ENCODE measurements at places on chromosomes 11 and 22.

DNA sequence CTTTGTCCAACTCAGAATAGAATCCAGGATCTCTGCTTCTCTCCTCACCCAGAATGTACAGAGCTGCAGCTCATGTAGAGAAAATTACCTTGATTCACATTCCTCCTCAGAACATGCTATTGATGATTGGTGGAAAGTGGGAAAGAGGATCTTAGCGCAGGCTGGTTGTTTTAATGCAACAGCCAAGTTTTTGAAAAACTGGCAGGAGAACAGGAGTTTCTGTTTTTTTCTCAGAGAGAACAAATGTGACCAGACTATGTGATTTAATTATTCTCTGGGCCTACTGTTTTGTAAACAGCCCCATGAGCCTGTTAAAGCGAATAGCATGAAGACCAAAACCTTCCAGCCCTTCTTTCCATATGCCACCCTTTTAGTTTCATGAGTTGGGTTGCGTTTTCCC, 19.1 kb upstream of the IL18BP start:
- no peak for DNase-seq

- DNase-seq: no peak
Measured at GRCh38 chr11:125141178-125141577, 23.4 kb upstream of the PKNOX2 start.

GRCh38 chr22:38203090-38203810, 1.5 kb downstream of the MAFF start:
- DNase-seq: no peak

DNA sequence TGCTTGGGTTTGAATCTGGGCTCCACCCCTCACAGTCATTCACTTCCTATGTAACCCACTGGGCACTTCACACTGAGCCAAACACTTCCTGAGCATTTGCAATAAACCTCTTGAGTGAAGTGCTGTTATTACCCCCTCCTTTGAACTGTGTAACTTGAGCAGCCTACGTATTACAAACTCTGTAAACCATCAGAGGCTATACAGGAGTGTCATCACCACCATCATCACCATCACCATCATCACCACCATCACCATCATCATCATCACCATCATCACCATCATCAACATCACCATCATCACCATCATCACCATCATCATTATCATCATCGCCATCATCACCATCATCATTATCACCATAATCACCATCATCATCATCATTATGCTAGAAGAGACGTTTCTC, 18.4 kb downstream of the RTL6 start:
- no peak for DNase-seq

GRCh38 chr22:50739894-50740293, 1.9 kb downstream of the ACR start:
- DNase-seq: no peak

- no peak for DNase-seq
Measured at GRCh38 chr22:23035557-23036277, 34.6 kb upstream of the GNAZ start.

DNA sequence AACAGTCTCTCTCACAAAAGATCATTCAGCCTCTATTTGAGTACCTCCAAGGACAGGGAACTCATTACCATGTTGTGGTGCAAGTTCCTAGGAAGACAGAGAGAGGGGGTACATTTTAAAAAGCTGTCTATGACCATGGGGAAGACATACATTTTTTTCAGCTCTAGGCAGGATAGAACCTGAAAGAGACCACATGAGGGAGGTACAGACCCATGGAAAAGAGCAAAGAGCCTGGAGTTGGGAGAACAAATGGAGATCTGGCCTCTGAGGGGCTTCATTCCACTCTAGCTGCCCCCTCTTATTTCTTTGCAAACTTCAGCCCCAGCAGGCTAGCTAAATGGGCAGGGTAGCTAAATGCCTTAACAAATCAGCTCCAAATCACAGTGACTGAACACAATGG, 36.3 kb downstream of the KCNC1 start:
- no peak for DNase-seq

DNA sequence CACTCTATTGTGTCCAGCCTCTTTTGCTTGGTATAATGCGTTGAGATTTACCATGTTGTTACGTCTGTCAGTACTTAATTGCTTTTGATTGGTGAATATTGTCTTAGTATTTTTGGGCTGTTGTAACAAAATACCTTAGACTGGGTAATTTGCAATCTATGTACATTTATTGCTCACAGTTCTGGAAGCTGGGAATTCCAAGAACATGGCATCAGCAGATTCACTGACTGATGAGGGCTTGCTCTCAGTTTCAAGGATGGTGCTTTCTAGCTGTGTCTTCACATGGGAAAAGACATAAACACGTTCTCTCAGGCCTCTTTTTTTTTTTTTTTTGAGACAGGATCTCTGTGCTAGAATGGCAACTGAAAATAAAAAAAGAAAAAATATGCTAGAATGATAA, 46.7 kb upstream of the INCENP start:
- peak; percentile 30 for DNase-seq

- no peak for DNase-seq
Measured at GRCh38 chr11:62646825-62647608, 604 bp upstream of the GANAB start.

DNA sequence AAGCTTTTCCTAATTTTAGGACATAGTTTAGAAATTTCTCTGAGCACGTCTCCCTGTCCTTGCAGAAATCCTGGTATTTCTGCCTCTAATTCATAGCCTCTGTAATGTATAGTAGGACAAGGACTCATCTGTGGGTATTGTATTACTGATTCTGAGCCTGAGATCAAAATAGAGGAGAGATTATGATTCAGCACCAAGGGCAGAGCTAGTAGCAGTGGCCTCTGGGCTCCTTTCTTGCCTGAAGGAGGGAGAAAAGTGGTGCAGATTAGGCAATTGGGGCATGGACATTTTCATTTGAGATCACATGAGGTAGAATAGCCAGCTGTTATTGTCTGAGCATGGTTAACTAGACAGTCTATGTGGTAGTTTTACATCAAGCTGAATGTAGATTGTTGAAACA, 2.8 kb downstream of the MADD start:
- no peak for DNase-seq

GRCh38 chr11:126331286-126331685, 24.2 kb upstream of the ST3GAL4 start:
- DNase-seq: no peak

DNA sequence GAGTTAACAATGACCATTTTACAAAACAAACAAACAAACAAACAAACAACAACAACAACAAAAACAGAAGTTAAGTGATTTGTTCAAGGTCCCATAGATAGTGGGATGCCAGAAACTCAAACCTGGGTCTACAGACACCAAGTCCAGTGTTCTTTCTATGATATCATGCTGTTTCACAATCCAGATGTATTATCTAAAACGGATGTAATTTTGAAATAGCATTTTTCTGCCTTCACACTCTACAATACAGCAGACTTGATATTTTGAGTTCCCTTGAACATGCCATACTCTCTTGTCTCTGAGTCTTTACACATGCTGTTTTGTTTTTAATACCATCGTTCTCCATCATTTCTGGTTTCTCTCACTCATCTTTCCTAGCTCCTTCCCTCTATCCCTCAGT, 104.5 kb downstream of the RELT start:
- DNase-seq: no peak

DNA sequence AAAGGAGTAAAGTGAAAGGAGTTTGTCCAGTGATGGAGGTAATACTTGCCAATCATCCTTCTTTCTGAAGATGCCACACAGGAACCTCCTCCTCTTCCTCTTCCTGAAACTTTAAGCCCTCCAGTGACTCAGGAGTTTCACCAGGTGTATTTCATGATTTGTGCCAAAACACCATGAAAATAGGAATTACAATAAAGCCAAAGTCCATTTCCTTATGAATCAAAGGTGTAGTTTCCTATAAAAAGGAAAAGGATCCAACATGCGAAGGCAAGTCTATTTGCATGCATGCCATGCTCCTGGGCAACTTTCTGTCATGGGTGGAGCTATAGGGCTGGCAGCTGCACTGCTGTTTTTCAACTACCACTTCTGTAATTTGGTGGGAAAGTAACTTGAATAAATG, 9.8 kb upstream of the POU2AF1 start:
- no peak for DNase-seq

- no peak for DNase-seq
Measured at GRCh38 chr11:118524757-118525470, 2.4 kb upstream of the TTC36 start.

GRCh38 chr11:88102598-88102934, 72.7 kb downstream of the RAB38 start:
- DNase-seq: no peak

GRCh38 chr22:36021606-36022153, 6.9 kb downstream of the RBFOX2 start:
- DNase-seq: no peak

- no peak for DNase-seq
Measured at GRCh38 chr11:133619973-133620372, 87.7 kb upstream of the OPCML start.

DNA sequence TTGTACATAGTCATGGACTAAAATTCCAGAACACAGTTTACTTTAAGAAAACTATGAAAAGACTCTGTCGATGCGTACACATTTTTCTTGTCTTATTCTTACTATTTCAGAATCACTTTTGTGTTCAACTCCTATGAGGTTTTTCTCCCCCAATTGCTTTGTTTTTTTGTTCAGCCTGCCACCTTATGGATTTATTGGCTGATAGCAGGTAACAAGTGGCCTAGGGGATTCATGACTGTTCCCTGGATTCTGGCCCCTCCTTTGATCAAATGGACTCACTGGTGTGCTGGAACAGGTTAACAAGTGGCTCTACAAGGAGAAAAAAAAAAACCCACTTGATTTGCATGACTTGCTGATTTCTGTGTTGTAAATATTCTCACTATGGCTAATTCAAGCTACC, 10.6 kb downstream of the MMP20 start:
- peak; percentile 9 for DNase-seq

GRCh38 chr22:50260801-50261614, 475 bp downstream of the MAPK12 start:
- DNase-seq: peak; percentile 64

DNA sequence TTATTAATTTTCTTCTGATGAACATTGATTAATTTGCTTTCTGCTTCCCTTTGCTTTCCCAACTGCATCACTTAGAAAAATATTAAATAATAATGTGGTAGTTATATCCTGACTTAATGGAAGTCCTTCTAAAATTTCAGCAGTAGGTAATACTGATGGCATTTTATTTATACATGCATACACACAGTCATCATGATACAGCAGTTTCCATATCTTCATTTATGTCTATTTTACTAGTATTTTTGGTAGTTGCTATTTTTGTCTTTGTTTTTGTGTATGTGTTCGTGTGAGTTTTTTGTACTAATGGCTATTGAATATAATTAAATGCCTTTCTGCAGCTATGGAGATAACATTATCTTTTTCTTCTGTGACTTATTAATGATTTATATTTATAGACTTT, 484.7 kb upstream of the CNTN5 start:
- no peak for DNase-seq

DNA sequence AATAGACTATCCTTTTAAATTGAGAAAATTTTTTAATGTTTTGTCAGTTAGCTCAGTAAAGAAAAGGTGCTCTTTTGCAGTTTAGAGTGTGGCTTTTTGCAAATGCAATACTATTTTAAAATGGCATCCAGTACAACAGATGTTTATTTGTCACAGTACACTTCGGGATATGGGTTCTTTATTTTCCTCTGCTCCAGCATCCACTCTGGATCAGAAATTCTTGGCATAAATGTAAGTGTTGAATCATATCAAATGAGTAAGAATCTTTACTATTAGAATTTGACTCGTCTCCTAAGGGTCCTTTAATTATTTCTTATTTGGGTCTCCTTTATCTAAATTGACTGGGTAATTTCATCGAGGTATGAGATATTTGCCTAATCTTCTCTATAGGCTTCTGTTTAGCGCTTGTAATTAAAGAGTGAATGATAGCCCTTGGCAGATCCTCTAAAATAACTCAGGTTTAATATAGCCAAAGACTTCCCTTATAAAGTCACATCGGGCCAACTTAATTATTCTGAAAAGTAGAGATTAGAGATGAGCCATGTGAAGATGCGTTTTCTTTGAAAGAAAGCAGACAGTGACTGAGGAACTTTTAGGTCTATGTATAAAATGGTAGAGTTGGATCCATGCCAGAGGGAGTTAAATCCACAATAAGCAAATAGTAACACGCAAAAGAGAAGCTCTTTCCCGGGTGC, 132.7 kb downstream of the CASP12 start:
- no peak for DNase-seq

DNA sequence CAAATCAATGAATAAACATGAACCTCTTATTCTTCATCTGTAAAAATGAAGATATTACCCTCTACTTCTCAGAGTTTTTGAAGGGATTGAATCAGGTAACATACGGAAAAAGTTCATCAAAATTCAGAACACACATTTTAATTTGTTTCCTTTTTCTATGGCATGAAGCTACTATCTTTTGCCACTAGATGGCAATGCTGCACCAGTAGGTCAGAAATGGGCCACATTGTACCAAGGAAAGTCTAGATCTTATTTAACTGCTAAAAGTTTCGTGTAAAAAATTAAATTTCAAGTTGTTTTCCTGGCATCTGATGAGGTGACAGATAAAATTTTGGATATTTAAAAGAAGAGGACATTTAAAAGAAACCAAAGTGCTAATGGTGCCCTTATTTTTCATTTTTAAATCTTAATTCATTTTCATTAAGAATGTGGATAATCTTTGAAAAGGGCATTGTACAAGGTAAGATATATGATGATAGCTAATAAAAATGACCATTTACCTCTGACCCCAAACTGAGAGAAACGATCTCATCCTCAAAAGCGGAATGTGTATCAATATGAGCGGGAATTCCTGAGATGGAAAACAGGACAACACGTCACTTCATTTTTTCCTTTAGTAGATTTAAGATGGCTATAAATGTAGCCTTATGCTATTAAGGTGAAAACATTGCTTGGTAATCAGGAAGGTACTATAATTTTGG, 16.1 kb downstream of the ALKBH8 start:
- peak; percentile 51 for DNase-seq

- DNase-seq: peak; percentile 73
Measured at GRCh38 chr11:66835768-66836405, 7.4 kb upstream of the RCE1 start.

DNA sequence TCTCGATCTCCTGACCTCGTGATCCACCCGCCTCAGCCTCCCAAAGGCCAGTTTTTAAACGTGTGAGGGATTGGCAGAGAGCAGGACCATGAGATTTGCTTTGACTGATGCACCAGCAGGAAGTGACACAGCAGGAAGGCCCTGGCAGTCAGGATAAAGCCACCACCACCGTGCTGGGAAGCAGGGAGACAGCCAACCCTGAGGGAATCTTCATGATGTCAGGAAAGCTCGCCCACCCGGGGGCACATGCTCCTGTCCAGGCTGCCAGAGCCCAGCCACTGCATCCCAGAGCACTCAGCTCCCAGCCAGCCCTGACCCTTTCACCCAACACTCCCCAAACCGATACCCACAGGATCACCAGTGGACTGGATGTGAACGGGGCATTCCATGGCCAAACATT, 6.1 kb downstream of the TUBGCP6 start:
- no peak for DNase-seq

Data from fibroblast of skin of scalp (primary cell).